ENCODE measurements at places on chromosomes 1 and 21.

GRCh38 chr1:167791281-167792187 lies 69.8 kb downstream of the MPZL1 start:
- no peak for DNase-seq

DNA sequence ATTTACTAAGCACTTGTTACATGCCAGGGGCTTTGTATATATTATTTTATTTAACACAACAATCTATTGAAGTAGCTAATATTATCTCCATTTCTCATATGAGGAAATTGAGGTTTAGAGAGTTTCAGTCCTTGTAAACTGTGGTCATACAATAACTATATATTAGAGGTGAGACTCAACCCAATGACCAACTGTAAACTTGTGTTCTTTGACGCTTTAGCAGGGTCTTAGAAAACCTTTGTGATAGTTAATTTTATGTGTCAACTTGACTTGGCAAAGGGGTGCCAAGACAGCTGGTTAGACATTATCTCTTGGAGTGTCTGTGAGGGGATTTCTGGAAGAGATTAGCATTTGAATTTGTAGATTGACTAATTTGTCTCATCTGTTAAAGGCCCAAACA lies 252.4 kb upstream of the B3GALT2 start:
- no peak for DNase-seq

DNA sequence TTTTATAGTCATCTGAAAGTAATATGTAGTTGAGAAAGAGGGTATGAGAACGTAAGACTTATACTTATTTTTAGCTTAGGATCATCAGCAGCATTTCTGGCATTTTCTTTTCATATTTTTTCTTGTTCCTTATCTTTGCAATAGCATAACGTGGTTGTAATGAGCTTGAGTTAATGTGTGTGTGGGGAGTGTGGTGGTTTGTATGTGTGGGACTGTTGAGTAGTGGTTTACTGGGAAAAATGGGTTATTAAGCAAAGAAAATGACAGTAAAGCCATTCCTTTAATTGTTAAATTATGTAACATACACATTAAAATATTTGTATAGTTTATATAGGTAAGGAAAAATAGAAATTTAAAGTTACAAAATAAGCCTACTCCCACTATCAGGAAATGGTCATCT lies 15.2 kb downstream of the PIP5K1A start:
- no peak for DNase-seq

- no peak for DNase-seq
These were observed 59.0 kb upstream of the IPO9 start for GRCh38 chr1:201769966-201770365.

DNA sequence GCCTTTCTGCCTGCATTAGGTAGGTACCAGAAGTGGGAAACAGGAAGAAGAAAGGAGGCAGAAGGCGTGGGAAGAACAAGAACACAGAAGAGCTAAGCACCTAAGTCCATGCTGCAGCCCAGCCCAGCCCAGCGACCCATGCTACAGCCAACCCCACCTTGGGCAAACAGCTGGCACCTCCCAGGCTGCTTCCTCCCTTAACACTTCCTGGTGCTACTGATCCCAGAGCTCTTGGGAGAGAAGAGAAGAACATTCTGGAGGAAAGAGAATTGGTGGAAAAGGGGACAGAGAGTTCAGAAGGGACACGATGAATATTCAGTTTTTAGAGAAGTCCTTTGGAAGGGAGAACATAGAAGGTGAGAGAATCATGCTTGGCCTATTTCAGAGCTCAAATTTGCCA lies 28.5 kb downstream of the PLEKHA6 start:
- DNase-seq = no peak

DNA sequence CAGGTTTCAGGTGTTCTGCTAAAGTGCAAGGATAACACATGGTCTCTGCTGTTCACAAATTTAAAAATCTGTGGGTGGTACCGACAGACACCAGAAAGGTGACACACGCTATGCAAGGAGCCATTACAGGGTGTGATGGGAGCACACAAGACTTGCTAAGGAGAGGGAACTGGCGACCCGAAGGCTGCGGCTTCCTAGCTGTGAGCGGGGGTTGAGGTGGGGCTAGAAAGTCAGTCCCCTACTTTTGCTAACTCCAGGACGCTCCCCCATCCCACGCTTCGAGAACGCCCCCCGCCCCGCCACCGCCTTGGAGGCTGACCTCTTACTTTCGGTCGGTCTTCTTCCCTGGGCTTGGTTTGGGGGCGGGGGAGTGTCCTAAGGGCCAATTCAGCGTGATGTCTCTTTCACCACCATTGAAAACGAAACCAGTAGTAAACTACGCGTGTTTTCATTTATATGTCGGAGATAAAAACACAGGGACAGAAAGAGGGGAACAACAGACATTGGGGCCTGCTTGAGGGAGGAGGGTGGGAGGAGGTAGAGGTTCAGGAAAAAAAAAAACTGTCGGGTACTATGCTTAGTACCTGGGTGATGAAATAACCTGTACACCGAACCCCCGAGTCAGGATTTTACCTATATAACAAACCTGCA lies 1.1 kb downstream of the CKS1B start:
- DNase-seq = no peak

- DNase-seq = no peak
These were observed 8.0 kb upstream of the SELE start for GRCh38 chr1:169741666-169742394.

GRCh38 chr21:17494051-17494450 lies 18.8 kb upstream of the CXADR start:
- no peak for DNase-seq

DNA sequence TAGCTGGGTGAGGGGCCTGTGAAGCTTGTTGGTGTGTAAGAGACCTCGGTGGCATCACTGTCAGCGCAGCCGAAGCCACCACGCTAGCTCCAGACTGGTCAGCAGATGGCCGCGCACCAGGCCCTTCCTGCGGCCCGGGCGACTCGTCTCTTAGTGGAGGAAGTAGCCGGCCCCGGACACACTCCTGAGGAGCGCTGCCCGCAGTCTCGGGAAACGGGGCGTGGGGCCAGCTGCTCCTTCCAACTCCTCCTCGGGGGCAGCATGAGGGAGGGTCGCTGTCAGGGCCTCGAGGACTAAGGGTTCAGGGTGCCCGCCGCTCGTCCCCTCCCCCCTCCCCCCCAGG lies 20.4 kb downstream of the H3-3A start:
- DNase-seq = no peak

DNA sequence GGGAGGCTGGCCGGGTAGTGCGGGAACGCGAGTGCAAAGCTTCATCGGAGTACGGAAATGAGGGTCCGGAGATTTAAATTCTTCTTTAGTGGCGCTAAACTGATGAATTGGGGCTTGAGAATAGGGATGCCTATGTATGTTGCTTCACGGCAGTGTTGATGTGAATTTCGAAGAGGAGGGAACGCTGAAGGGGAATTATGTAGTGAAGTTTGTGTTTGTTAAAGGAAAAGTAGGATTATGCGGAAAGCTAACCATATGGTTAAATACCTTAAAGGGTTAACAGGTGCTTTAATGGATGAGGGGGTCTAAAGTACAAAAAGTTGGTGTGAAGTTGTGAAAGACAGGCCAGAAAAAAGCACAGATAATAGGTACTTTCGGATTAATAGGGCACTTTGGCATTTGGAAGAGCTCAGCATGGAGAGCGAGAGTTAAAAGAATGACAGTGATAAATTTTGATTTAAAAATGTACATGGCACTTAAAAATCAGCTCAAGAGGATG lies 1.4 kb downstream of the HS2ST1 start:
- no peak for DNase-seq

GRCh38 chr1:178238722-178239510 lies 145.0 kb downstream of the RASAL2 start:
- DNase-seq = no peak

DNA sequence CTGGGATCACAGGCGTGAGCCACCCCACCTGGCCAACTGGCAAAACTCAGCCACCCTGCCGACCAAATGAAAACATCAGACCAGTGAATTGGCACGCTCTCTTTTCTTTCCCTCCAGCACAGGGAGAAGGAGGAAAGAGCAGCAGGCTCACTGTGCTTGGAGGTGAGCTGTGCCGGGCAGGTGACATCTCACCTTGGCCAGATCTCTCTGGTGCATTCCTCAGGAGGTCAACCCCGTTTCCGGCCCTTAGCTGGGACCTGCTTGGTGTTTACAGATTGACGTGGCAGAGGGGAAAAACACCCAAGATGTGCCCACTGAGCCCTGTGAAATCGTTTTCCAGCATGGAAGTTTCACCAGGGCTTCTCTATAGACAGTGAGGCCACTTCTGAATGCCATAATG lies 45.1 kb downstream of the TMEM51 start:
- DNase-seq = no peak

DNA sequence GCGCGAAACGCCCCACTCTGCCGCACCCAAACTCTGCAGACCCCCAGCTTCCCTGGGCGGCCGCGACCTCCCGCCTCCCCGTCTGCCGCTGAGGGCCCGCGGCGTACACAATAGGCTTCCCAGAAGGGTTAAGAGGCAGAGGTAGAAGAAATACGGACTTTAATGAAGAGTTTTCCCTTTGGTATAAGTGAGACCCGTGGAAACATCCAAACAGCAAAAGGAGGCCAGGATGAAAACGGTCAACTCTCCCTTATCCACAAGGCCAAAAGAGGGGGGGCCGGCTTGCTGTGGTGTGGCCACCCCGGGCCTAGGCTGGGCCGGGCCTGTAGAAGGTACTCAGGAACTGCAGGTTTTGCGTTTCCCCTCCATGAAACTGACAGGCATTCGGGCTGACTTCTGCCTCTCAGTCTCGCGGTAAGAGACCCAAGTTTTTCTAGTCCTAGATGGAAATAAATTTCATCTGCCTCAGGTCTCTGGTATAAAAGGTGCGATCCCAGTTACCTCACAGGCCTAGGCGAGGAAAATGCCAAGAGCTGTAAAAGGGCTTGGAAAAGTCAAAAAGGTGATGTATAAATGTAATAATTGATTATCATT lies 671 bp upstream of the PYGO2 start:
- no peak for DNase-seq

- no peak for DNase-seq
These were observed at the start of gene GNG4 for GRCh38 chr1:235649368-235650163. GNG4 (minus strand) TSS chr1:235649784; CDS start chr1:235583838, 65,946 bp downstream.

DNA sequence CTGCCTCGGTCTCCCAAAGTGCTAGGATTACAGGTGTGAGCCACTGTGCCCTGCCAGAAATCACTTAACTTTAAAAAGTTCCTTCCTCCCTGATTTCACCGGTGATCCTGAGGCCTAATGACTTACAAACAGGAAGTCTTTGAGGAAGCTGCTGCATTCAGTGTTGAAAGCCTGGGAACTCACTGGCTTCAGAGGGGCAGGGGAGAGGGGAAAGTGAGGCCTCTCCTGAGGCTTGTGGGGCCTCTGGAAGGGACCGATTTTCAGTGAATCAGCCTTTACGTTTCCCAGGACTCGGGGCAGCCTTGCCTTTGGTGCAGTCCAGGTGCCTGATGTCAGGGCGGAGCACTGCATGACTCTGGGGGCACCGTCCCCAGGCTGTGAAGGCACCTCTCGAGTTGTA lies 30.1 kb upstream of the ARHGEF10L start:
- no peak for DNase-seq

DNA sequence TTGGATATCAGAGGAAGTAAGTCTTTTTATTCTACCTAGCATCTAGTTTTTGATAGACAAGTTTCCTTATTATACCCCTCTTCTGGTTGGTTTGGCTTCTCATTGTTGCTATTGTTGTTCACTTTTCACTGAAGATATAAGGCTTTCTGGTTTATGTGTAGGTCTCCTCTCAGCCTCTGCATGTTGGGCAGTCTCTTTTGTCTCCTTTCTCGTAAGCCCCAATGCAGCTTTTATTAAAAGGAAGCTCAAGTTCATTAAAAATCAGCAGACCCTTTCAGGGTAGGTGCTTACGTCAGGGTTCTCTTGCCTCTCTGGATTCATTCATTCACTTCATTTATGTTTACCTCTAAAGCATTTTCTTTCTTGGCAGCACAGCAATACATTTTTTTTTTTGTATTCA lies 4.8 kb upstream of the DHX9 start:
- no peak for DNase-seq

DNA sequence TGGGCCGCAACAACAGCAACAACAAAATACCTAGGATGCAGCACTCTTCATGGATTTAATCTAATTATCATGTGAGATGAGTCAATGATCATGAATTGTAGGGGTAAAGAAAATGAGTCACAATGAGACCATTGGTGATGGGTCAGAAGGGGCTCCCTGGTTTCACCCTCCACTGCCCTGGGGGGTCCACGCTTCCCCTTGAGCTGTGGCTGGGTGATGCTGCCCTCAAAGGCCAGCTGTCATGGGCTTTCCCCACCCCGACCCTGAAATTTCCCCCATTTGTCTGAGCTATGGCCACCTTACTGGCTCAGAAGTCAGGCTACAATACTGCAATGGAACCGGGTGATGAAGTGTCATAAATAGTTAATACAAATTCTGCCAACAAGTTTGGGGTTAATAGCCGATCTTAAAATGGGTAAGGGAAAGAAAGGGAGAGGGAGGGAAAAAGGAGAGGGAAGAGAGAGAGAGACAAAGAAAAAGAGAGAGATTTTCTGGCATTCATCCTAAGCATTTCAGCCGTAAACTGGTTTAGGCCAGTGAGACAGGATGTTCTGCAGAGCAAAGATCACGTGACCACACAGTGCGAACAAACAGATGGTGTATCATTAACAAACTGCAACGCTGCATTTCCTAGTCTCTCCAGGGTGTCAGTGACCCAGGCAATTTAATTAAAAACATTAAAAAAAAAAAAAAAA lies 143.4 kb upstream of the ERRFI1 start:
- no peak for DNase-seq

GRCh38 chr1:54378157-54378873 lies 27.9 kb downstream of the SSBP3 start:
- DNase-seq = no peak

All from thoracic aorta (tissue), 2 donors.